ENCODE measurements at places on chromosomes 16 and 17.

DNA sequence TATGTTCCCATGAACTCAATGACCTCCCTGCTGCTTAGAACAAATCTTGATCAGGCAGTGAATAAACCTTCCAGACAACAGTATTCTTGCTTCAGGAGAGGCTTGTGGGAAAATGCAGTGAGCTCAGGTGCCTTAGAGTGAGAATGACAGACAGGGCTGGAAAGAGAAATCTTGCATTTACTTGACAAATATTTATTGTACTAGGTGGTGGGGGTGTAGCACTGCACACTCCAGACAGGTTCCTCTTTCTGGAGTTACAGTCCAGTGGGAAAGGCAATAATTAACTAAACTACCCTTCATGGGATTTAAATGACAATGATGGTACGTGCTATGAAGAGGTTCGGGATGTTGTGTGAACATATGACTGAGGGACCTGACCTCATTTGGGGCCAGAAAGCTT lies 182.9 kb downstream of the SHISA9 start:
- no peak for DNase-seq

DNA sequence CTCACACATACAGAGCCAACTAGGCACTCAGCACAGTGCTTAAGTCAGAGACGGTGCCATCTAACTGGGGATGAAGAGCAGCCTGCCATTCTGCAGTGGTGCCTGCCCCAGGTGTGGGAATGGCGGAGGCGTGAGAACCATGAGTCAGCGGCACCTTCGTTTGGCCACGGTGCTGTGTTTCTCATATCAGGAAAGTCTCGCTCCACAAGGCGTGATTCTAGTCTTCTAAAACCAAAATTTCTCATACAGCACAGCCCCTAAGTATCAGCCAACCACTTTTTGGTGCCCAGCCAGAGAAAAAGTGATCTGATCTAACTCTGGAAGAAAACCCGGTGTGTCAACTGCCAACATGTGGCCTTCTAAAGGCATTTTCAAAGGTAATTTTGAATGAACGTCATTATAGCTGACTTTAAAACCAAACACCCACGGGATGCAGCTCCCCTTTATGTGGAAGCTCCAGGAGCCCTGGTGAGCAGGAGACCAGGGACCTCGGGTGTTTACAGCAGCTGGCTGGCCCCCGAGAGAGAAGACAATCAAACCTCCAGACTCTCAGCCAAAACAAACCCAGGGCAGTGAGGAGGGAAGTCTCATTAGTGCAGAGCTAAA lies 54.6 kb downstream of the ABCC12 start:
- DNase-seq: no peak

DNA sequence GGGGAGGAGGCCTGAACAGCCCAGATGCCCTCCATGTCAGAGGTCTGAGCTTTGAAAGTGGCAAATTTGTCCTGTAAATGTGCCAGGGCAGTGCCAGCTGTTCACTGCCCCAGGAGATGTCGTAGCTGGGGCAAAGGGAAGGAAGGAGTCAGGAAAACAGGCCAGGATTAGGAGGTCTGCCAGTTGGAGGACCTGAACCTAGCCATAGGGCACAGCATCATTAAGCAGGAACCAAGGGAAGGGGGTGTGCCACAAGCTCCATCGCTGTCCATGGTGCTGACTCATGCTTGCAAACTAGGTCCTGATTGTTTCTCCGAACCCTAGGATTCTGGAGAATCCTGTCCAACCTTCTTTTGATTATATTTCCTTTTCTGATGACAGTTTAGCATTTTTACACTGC lies 124.2 kb downstream of the TMEM132E start:
- DNase-seq: peak; percentile 7

GRCh38 chr16:23788685-23789084 lies 33.9 kb downstream of the CHP2 start:
- DNase-seq: no peak

- no peak for DNase-seq
These were observed 10.0 kb downstream of the CMC2 start for GRCh38 chr16:80996688-80997138.

GRCh38 chr17:50697062-50697461 lies 10.7 kb downstream of the ANKRD40 start:
- no peak for DNase-seq

DNA sequence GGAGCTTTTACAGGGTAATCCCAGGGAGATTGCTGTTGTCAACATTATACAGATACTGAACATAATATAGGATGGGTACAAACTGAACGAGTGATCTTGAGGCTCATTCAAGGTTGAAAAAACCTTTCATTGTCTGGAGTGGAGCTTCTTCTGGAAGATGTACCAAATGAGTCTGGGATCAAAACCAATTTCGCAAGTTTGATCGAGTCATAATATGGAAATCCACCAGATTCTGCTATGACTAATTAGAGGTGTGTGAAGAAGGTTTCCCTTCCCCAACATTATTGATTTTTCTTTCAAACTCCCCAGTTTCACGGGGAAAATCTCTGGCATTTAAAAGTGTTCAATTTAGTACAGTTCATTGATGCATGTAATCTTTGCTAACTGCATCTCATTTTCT lies 324.1 kb downstream of the ZFHX3 start:
- DNase-seq: no peak

DNA sequence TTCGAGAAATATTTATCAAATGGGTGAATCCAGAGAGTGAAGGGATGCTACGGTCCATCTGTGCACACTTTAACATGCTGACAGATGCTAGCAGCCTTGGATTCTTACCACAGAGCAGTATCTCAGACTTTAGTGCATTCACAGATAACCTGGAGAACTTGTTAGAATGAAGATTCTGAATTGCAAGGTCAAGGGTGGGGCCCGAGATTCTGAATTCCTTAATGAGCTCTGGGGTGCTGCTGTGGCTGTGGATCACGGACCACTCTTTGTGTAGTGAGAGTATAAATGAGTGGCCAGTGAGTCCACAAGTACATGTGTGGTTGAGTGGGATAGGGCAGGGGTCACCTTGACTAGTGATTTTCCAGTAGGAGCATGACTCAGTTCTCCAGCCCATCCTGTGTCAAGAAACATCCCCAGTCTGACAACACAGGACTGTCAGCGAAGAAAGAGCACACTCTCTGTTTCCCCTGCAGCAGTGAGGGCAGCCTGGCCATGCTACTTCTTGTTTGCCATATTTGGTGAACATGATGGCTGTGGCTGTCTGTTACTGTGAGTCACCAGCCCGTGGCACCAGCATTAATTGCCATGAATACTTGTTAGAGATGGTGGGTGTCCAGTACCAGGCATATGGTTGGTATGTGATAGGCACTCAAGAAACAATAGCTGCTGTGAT lies 13.0 kb upstream of the SALL1 start:
- DNase-seq: no peak

GRCh38 chr17:12982224-12982623 lies 35.6 kb downstream of the ELAC2 start:
- DNase-seq: no peak

GRCh38 chr17:76772842-76773525 lies 35.1 kb downstream of the MFSD11 start:
- peak; percentile 61 for DNase-seq

Measured in activated CD4-positive, alpha-beta T cell treated with anti-CD3 and anti-CD28 coated beads, Interleukin-2, amount 50 U/mL, for 1 hour (primary cell).